ENCODE measurements at places on chromosomes 7 and 10.

DNA sequence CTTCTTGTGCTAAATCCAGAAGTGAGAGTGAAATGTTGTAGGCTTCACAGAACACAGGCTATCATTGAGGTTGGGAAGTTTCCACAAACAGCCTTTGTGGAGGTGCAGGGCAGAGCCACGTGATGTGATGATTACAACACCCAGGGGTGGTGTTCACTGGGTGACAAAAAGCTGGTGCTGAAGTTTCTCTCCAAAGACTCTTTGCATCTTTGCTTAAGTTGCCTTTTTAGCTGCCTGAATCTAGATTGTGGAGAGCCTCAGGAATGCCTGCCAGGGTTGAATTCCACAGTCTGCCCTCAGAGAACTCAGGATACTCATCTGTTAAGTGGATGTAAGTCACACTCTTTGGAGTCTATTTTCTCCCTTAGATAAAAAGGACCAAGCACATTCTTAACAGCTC, 56.3 kb downstream of the PLXNA4 start:
- no peak for DNase-seq

DNA sequence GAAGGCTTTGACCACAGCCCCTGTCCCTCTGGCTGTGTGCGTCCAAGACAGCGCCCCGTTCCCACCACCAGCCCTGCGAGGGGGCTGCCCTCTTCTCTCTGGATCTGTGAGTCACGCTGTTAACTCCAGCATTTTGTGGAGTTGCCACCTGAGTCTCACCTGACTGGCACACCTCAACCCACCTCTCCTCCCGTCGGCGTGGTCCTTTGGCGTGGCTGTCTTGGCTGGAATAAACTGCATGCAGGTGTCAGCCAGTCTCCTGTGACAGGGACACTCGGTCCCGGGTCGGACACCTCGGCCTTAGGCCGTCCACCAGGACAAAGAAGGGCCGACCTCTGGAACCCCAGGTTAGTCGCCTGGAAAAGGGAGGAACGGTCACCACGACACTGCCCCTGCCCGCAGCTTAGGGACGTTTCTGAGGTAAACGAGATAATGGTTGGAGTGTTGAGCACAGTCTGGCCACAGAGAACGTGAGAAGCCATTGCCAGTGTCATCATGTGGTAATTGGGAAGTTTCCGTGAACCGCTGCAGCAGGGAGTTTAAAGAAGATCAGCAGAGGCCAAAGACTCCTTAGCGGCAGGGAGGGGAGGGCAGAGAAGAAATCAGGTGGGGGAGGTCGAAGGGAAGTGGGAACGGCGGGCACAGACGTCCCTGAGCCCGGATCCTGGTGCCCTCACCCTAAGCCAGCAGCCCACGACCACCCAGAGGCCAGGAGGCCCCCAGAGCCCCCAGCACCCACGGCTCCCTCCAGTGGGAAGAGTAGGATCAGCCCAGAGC, 73.6 kb upstream of the FAM20C start:
- no peak for DNase-seq

- DNase-seq, result no peak
Observed at GRCh38 chr10:69328380-69328735, 50.1 kb downstream of the HK1 start.

DNA sequence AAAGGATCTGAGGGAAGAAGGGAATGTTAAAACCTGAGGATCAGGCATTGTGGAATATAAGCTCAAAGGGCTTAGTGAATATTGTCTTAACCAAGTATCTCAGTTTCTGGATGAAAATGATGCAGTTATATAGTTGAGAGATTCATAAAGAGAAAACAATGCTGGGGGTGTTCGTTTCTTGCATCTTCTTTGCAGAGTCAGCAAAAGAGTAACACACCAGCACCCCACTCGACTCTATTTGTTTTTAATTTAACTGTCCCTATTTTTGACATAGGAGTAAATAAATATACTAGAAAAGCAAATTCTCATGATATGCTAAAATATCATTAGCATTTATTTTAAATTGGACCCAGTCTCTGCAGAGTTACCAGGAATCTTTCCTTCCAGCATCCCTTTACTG, 7.6 kb upstream of the OIT3 start:
- DNase-seq, result no peak

- DNase-seq, result no peak
Observed at GRCh38 chr10:68333440-68334431, 1.0 kb upstream of the PBLD start.

DNA sequence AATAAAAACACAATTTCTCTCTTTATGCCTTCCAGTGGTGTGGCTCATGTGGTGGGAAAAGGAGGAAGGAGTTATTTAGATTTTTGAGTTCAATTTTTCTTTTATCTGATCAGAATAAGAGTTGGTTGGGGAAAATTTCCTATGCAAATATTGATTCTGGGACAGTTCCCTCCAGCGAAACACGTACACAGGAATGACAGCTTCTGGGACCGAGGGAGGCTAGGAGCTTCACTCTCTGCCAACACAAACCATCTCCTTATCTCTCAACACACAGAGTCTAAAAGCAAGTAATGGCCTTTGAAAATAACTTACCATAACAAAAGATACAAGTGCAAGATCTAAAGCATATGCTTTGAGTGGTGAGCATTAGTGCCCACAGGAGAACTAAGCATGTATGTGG, 122.7 kb downstream of the RAPGEF5 start:
- no peak for DNase-seq

DNA sequence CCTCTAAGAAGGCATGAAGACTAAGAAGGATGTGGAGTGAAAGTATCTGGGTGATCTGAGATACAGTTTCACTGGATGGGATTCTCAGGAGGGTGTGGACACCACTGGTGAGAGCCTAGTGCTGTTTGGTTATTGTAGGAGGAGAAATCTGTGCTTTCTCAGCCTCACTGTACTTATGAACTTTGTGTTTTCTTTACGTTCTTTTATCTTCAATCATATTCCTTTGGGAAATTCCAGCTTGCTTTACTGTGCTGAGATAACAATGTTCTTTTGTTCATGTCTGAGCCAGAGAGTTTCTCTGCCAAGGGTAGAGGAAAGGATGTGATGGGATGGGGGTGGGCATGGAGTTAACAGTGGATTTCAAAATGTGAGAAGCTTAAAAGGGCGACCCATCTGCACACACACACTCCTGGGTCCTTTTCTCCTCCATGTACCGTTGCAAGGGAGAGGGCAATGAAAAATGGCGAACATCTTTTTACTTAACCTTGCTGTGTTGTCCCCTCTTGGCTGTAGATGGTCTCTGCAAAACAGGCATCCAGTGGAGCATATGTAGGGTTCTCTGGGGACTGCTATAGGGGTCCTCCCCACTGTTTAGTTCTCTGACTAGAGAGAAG, 25.0 kb upstream of the TAX1BP1 start:
- DNase-seq, result no peak

GRCh38 chr10:116691635-116692034, 50.7 kb downstream of the HSPA12A start:
- no peak for DNase-seq

GRCh38 chr10:12922117-12922900, 79.2 kb downstream of the CCDC3 start:
- DNase-seq, result no peak

DNA sequence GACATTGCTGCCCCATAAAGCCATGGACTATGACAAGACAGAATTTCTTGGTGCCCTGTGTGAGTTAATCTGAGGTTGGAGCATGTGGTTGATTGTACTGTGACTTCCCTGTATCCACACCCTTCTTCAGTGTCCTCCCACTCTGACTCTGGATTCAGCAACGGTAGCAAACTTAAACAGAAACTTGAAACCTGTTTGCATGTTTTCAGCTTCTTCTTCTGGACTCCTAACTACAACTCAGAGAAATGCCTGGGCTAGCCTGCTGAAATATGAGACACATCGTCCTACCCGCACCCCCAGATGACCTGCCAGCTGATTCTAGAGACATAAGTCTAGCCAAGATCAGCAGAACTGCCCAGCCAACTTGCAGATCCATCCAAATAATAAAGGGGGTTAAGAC, 78.4 kb downstream of the IPMK start:
- no peak for DNase-seq

DNA sequence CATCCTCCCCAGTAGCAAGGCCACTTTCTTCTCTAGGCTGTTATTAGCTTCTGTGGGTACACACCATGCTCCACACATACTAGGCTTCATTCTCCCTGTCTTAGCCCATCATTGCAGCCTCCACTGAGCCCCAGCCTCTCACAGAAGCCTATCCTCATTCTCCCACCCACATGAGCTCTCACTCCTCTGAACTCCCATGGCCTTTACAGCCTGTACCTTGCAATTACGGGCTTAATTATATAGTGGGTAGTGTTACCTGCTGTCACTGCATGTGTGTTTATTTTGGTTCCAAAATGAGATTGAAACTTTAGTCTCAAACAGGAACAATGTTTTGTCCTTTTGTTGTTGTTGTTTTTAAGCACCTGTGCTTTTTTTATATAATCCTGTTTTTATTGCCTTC, 460.0 kb downstream of the KCNMA1 start:
- no peak for DNase-seq

DNA sequence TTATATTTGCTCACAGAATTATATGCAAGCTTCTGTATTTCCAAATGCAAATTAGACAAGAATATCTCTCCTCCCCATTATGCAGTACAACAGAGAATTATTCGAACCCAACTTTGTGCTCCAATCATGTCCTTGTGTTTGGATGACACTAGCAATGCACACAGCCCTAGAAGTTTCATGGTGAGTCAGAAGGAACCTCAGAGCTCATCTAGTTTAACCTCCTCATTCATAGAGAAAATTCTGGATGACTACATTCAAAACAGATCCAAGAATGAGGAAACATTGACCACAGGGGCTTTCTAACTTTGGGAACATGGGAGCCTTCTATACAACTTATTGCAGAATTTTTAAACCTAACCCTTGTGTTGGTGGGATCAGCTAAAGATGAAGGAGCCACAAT, 12.8 kb upstream of the ARID5B start:
- no peak for DNase-seq

- peak; percentile 43 for DNase-seq
Observed at GRCh38 chr10:133318494-133319127, 9.9 kb downstream of the ZNF511 start.

DNA sequence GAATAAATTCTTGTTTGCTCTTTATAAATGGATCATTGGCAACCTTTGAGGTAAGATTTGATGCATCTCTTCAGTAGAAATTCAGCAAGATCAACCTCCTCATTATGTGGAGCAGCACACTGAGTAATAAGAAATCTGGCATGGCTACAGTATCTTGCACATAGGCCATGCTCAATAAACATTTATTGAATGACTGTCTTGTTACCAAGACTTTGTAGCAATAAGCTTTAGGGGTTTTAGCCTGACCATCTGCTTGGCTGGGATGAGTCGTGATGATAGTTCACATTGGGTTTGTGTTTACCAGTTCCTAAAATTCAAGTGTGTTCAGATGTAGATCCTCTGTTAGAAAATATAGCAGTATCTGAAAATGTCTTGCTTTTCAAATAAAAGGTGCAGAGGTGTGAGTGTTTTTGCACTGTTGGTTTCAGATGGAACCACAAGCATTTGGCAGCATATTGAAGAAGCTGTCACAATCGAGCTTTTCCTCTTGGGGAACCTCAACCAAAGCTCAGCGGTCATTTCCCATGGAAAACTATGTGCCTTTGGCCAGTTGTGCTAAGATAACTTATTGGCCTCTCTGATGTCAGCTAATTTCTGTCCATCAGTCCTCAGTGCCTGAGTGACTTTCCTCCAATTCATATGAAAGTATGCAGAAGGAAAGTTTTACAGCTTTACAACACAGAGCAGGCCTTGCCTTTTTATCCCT, 442.6 kb downstream of the GFRA1 start:
- no peak for DNase-seq

DNA sequence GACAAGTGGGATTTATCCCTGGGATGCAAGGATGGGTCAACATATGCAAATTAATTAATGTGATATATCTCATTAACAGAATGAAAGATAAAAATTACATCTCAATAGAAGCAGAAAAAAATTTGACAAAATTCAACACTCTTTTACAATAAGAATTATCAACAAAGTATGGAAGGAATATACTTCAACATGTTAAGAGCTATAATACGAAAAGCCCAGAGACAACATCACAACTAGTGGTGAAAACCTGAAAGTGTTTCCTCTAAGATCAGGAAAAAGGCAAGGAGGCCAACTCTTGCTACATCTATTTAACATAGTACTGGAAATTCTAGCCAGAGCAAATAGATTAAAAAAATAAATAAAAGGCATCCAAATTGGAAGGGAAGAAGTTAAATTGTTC, 970.0 kb upstream of the POT1 start:
- DNase-seq, result no peak

DNA sequence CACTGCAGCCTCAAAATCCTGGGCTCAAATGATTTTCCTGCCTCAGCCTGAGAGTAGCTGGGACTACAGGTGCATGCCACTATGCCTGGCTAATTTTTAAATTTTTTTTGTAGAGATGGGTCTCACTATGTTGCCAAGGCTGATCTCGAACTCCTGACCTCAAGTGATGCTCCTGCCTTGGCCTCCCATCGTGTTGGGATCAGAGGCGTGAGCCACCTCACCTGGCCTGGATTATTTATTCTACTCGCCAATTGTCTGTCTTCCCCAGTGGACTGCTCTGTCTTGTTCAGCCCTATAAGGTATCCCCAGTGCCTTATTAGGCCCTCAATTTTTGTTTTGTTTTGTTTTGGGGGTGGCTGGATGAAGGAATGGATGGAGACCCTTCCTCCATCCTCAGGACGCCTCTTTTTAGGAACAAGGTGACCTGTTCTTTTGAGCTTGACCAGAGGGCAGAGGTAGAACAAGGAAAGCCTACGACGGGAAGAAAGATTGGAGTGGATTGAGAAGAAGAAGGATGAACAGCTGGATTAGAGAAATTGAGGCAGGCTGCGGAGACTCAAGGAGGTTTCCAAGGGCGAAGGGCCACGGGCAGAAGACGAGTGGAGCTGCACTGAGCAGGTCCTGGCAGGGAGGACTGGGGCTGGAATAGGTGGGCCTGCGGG, 541 bp upstream of the DENND10 start:
- DNase-seq, result no peak

DNA sequence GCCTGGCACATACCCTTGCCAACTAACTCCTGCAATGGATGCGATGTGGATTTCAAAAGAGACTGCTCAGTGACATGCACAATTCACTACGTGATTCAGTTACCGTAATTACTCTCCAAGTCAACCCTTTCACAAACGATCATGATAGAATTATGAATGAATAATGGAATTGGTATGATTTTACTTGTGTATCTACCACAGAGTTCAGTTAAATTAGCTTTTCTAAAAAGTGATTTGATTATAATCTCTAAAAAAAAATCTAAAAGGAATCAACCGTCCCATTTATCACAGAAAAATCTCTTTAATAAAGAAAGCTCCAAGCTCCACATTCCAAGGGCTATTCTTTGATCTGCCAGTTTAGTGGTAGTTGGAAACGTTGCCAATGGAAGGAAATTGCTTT, 30.4 kb upstream of the RSU1 start:
- DNase-seq, result no peak

All from stimulated activated CD4-positive, alpha-beta T cell treated with anti-CD3 and anti-CD28 coated beads, Interleukin-15, amount 100 ng/mL, for 1 hour (primary cell).